NCI-H187 treated with DMSO at 0.1 percent for 48 hours (cell line): ENCODE measurements at places on chromosomes 2 and 18.
A peak's percentile ranks its signal among the peaks of the same experiment; 100 is the strongest.

GRCh38 chr2:120348134-120348736 is 2.3 kb downstream of the INHBB start:
- no peak for DNase-seq

GRCh38 chr2:240998995-240999791 is 775 bp downstream of the SNED1 start:
- DNase-seq: no peak

- no peak for DNase-seq
Measured at GRCh38 chr2:121120411-121120810, 164.6 kb downstream of the TFCP2L1 start.

DNA sequence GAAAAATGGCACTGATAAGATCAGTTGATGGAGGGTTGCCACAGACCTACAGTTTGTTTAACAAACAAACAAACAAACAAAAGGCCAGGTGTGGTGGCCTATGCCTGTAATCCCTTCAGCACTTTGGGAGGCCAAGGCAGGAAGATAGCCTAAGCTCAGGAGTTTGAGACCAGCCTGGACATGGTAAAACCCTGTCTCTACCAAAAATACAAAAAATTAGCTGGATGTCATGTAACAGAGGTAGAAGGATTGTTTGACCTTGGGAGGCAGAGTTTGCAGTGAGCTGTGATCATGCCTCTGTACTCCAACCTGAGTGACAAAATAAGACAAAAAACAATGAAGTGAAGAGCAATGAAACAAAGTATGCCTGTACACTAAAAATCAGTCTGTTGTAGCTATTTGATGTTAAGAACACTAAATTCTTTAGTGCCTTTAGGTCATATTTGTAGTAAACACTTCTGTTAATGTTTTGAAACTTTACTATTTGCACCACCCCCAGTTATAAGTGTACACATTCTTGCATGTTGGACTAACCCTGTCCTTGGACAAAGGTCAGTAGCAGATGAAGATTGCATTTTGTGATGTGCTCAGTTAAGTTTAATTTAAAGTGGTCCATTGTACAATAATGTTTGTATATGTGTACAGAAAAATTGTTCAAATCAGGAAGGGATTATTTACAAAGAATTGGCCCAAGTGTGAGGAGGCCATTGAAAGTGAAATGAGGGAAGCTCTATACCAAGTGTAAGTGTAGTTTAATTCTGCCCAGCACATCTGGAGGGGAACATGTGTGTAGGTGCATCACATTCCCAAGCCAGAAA is 73.9 kb downstream of the KYNU start:
- DNase-seq: no peak

GRCh38 chr2:68544811-68545210 is 77.4 kb downstream of the APLF start:
- DNase-seq: no peak

DNA sequence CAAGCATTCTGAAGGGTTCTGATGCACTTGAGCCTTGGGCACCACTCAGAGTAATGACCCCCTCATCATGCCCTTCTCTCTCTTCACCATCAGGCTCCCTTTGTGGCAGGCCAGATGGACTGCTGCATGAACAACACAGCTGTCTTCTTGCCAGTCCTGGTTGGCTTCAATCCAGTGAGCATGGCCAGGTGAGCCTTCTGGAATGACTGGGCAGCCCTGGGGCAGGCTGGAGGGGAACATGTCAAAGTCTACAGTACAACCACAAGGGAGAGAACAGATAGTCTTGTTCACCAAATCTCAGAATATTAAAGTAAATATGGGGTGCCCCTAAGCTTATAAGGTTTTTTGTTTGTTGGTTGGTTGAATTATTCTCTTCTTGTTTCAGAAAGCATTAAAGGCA is 4.4 kb downstream of the GCKR start:
- DNase-seq: no peak

DNA sequence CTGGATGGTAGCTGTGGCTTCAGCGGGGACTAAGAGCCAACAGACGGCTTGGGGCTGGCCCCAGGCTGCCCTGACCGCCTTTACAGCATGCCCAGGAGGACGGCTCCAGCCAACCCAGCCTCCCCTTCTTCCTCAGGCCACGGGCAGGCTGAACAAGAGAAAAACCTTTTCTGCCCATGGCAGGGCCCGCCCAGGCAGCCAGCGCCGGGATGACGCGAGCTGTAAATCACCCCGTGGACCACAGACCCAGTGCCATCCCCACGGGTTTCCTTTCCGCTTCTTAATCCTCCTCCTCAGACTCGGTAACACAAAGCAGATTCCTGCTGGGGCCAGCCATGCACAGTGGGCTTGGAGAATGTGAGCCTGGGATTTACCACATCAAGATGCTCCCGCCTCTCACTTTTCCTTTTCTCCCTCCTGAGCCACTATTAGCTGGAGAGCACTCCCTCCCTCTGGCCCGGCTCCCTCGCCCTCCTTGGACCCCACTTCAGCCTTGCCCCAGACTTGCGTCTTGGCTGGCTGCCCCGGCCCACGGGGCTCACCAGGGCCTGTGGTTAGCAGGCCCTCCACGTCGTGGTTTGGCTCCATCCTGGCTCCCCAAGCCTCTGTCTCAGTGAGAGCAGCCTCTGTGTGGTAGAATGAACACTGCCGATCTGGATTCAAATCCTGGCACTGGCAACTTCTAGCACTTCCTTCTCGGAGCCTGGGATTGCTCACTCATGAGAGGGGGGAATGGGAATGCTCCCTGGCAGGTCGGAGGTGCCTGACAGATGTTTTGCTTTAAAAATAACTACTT is 31.4 kb downstream of the ATOH8 start:
- DNase-seq: no peak

DNA sequence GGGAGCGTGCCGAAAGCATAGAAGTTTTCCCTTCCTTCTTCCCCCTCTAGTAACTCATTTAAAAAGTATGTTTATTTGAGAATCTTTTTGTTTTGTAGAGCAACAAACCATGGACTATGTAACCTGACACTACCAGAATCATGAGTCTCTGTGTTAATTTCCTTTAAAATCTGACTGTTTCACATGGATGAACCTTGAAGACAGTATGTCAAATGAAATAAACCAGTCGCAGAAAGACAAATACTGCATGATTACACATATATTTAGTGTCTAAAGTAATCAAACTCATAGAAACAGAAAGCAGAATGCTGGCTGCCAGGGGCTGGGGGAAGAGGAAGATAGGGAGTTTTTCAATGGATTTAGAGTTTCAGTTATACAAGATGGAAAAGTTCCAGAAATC is 32.3 kb downstream of the PTPN2 start:
- DNase-seq: no peak

GRCh38 chr2:68548396-68548795 is 81.0 kb downstream of the APLF start:
- no peak for DNase-seq

DNA sequence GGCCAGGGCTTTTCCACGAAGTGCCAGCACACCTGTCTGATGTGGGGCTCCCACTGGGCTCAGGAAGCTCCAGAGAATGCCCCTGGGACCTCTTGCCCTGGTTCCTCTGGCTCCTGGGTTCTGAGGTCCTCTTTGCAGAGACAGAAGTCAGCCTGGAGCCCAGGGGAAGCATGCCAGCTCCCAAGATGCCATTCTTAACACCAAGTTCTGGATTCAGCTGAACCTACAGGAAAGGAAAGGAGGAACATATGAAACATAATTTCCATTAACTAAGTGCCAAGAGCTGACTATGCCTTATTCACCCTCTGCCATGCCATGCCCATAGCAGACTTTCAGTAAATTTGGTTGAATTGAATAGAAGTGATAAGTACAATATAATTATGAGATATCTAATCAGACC is 21.9 kb downstream of the FAM124B start:
- no peak for DNase-seq

DNA sequence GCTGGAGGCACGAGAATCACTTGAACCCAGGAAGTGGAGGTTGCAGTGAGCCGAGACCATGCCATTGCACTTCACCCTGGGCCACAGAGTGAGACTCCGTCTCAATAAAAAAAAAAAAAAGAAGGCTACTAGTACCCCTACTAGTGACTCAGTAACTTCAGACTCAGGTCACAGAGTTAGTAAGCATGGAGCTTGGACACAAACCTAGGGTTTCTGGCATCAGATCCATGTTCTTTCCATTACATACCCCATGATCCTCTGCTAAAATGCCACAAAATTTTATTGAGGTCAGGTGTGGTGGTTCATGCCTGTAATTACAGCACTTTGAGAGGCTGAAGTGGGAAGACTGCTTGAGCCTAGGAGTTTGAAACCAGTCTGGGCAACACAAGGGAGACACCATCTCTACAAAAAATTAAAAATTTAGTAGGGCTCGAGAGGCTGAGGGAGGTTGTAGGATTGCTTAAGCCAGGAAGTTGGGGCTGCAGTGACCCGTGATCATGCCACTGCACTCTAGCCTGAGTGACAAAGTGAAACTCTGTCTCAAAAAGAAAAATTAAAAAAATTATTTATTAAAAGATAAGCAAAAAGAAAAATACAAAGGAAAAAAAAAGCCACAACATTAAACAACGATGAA is 45.1 kb downstream of the DHX57 start:
- no peak for DNase-seq

GRCh38 chr2:102303589-102303988 is 7.8 kb upstream of the IL1RL1 start:
- no peak for DNase-seq

DNA sequence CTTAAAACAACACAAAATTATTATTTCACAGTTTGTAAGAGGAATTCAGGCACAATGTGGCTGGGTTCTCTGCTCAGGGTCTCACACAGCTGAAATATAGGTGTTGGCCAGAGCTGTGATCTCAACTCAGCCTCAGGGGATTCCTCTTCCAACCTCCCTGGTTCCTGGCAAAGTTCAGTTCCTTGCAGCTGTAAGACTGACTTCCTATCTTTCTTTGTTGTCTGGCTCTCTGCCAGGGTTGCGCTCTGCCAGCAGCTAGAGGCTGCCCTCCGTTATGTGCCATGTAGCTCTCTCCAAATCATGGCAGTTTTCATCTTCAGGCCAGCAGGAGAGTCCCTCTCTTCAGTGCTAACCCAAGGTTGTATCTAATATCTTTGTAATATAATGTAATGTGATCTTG is 272.5 kb upstream of the KCNJ3 start:
- DNase-seq: no peak

- no peak for DNase-seq
Measured at GRCh38 chr18:37668971-37669747, 103.6 kb upstream of the CELF4 start.

GRCh38 chr2:27095745-27096651 is 9.4 kb downstream of the KHK start:
- no peak for DNase-seq

DNA sequence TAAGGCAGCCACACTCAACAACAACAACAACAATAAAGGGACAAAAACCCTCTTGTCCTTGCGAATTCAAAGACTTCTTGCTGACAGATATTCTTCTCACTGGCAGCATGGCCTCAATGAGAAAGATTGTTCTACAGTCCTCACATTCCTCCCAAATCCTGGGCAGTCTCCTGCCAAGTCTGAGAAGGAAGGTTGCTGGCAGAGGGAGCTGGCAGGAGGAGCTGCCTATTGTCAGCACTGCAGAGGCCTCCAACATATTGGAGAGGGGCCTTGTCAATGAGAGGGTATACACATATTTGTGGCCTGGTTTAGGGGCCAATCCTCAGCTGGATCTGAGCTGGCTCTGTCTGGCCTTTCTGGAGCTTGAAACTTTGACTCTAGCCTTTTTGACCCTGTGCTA is 63.5 kb downstream of the LAMA3 start:
- DNase-seq: no peak

DNA sequence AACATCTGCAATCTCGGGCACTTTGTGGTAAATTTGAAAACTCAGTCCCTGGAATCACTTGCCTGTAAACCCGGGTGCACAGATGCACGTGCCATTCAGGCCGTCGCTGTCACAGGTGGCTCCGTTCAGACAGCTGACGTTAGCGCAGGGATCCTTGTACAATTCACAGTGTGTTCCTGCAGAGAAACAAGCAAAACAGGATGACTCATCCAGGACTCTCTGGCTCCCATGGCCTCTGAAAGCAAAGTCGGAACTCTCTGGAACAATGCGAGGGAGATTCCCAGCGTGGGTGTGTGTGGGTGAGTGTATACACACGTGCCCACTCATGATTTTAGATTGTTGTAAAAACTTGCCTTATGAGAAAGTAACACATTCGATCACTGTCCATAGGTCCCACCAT is 136.1 kb upstream of the PID1 start:
- DNase-seq: peak; percentile 54
